ENCODE measurements at places on chromosomes 7 and 10. TPM values are rescaled to one million over a fixed set of nuclear protein-coding genes. Genes with fewer than 3 reads are reported as not detected.
A peak's percentile ranks its signal among the peaks of the same experiment; 100 is the strongest.

DNA sequence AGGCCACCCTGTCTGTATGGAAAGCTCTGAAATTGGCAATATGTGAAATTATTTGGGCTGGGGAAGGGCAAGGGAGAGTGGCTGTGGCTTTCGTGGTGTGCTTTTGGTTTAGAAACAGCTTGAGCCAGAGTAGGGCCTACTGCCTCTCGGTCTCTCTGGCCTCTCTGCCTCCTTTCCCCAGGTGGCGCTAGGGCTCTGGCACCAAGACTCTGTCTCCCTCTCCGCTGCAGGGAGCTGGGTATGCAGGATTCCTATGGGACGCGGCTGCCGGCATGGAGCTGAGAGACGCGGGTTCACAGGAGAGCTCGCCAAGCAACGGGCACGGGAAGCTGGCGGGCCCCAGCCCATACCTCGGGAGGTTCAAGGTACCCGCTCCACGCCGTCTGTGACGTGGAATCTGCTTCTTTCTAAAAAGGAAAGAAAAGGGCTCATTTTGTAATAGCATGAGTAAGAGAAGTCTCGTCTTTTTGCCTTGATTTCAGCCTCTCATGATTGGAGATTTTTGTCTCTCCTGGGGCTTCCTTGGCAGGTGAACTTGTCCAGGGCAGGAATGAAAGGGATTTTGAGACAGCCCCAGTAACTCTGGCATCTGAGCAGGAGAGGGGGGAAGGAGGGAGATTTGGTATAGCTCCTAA is 105.1 kb upstream of the ANLN start:
- H3K36me3 ChIP-seq, result no peaks in the 10 kb centered on the region
- H3K27ac ChIP-seq, result peak overlapping the region; percentile 100
- H3K27me3 ChIP-seq, result no peaks in the 10 kb centered on the region

GRCh38 chr10:37490266-37490665 is 364.9 kb downstream of the ANKRD30A start:
- H3K27ac ChIP-seq, result no peak overlapping the region
- no peak overlapping the region for H3K4me3 ChIP-seq
- no peaks in the 10 kb centered on the region for H3K36me3 ChIP-seq

- H3K4me1 ChIP-seq, result no peaks in the 10 kb centered on the region
- DNase-seq, result no peak
- H3K27me3 ChIP-seq, result no peaks in the 10 kb centered on the region
- H3K4me3 ChIP-seq, result no peak overlapping the region
- no peaks in the 10 kb centered on the region for H3K36me3 ChIP-seq
These were observed 1239.3 kb downstream of the TYW1 start for GRCh38 chr7:68235937-68236336.

GRCh38 chr10:97136756-97137155 is 49.0 kb downstream of the SLIT1 start:
- no peaks in the 10 kb centered on the region for H3K36me3 ChIP-seq
- no peak for DNase-seq
- H3K4me1 ChIP-seq, result no peaks in the 10 kb centered on the region
- H3K4me3 ChIP-seq, result no peak overlapping the region
- H3K27ac ChIP-seq, result no peak overlapping the region

DNA sequence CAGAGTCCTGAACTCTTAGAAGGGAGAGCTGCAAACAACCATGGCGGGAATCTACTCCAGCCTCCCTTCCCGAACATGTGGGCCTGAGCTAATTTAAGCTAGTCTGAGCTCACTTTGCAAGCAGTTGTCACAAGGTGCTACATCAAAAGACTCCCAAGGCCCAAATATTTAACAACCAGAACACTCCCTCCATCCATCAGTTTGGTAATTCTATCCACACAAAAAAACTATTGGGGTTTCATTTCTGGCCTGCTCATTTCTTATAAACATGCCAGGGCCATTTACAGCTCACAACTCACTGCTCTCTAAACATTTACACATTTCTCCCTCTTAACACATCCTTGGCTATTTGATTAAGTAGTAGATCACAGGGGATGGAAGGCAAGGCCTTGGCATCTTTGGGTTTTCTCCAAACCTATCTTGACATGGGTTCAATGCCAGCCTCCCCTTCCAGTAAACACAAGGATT is 263.4 kb downstream of the KCNMA1 start:
- H3K4me3 ChIP-seq, result no peak overlapping the region
- DNase-seq, result no peak
- H3K27me3 ChIP-seq, result peaks cover 8% of the 10 kb centered on the region
- H3K4me1 ChIP-seq, result no peaks in the 10 kb centered on the region
- no peak overlapping the region for H3K27ac ChIP-seq
- H3K36me3 ChIP-seq, result peaks cover under 1% of the 10 kb centered on the region

DNA sequence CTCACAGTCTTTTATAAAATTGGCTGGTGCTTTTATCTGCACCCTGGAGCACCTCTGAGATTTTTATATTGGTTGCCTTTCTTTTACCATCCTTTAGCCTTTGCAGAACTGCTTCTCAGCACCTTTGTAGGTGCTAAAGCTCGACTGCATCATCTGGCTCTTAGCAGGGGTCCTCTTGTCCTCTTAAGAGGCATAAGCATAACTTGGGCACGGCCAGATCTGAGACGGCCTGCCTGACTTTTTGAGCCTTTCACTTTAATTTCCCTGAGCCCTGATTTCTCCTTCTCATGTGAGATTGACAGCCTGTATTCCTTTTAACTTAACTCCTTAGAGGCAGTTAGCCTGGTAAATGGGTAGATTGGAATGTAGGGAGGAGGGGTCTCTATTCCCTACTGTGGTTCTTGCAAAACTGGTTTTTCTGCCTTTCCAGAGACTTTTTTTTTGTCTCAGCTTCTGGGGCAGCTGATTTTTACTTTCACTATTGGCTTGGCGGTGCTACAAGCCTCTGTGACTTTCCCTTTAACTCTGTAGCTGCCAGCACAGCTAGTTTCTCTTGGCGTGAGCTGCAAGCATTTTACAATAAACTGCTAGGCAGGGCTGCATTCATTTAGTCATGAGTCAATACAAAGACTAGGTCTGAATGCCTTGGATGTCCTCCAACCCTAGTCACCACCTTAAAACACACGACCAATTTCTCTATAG is 24.0 kb downstream of the ZPBP start:
- H3K27me3 ChIP-seq, result no peaks in the 10 kb centered on the region
- H3K27ac ChIP-seq, result peak overlapping the region; percentile 93
- DNase-seq, result no peak
- peaks cover 4% of the 10 kb centered on the region for H3K36me3 ChIP-seq
- H3K4me1 ChIP-seq, result peaks cover 20% of the 10 kb centered on the region

GRCh38 chr10:28393956-28394568 is 91.2 kb upstream of the MPP7 start:
- H3K36me3 ChIP-seq, result no peaks in the 10 kb centered on the region
- H3K4me1 ChIP-seq, result peaks cover 5% of the 10 kb centered on the region
- DNase-seq, result peak; percentile 44
- no peak overlapping the region for H3K27ac ChIP-seq
- no peak overlapping the region for H3K4me3 ChIP-seq

DNA sequence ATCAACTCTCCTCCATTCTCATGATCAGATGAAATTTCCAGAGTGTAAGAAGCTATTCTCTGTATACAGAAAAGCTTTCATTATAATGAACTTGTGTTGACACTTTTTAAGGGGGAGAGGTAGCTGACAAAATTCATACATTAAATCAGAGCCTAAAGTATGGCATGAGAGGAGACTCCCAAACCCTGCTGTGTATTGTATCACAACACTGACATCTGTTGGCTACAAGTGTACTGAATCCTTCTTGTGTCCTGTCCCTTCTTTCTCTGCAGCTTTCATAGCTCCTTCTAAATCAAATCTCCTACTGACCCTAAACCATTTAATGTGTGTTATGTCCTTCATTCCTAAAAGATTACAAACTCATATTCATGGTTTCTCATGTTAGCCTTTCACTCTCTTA is 70.9 kb downstream of the GCC1 start:
- peaks cover 3% of the 10 kb centered on the region for H3K36me3 ChIP-seq
- no peak overlapping the region for H3K27ac ChIP-seq
- H3K4me3 ChIP-seq, result no peak overlapping the region
- DNase-seq, result no peak
- H3K4me1 ChIP-seq, result peaks cover 6% of the 10 kb centered on the region

DNA sequence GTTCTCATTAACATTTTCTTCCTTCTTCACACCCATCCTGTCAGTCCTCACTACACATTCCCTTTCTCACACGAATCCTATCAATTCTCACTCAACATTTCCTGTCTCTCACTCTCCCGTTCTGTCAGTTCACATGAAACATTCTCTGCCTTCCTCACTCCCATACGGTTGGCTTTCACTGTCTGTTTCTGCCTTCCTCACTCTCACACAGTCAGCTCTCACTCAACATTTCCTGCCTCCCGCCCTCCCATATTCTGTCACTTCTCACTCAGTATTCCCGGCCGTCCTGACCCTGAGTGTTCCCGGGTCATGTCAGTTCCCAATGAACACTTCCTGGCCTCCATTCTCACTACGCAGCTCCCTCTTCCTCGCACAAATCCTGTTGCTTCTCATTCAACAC is 61.5 kb downstream of the DYNC2I1 start:
- no peaks in the 10 kb centered on the region for H3K27me3 ChIP-seq
- H3K4me1 ChIP-seq, result peaks cover 3% of the 10 kb centered on the region
- DNase-seq, result no peak
- H3K4me3 ChIP-seq, result no peak overlapping the region

DNA sequence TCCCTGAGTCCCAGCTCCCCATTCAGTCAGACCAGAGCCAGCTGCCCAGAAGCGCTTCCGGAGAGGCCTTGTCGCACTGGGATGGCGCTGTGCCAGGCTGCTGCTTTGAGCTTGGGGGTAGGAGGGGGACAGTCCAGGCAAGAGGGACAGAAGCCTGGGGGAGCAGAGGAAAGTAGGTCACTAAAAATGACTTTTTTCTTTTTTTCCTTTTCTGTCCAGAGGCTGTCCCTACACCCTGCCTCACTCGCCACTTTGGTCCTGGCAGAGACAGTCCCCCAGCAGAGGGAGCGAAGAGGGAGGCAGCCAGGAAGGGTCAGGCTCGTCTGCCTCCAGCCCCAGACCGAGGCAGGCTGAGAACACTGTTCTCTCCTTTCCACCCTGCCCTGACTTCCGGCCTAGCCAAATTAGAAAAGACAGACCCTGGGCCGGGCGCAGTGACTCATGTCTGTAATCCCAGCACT is 15.8 kb upstream of the TRIM8 start:
- peaks cover 18% of the 10 kb centered on the region for H3K4me1 ChIP-seq
- peaks cover 5% of the 10 kb centered on the region for H3K36me3 ChIP-seq
- no peaks in the 10 kb centered on the region for H3K27me3 ChIP-seq
- no peak overlapping the region for H3K4me3 ChIP-seq

GRCh38 chr10:62502995-62503613 is 128.9 kb downstream of the ZNF365 start:
- H3K4me1 ChIP-seq, result no peaks in the 10 kb centered on the region
- H3K27ac ChIP-seq, result no peak overlapping the region
- no peaks in the 10 kb centered on the region for H3K27me3 ChIP-seq
- H3K36me3 ChIP-seq, result peaks cover 4% of the 10 kb centered on the region
- no peak overlapping the region for H3K4me3 ChIP-seq
- no peak for DNase-seq

DNA sequence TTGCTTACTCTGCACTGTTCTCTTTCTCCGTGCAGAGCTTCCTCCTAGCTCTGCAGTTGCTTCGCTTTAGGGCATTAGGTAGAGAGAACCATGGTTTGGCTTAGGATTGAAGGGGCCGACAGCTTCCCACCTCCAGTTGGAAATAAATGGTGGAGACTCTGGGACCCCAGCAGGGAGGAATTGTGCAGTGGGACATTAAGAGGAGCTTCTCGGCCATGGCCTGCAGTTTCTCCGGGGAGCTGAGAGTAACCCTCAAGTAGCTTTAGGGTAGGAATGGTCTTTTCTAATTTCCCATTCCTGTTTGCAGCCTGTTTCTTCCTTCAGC is 1.2 kb downstream of the SUFU start:
- peak overlapping the region; percentile 88 for H3K27ac ChIP-seq
- no peak for DNase-seq
- H3K36me3 ChIP-seq, result no peaks in the 10 kb centered on the region
- H3K4me1 ChIP-seq, result peaks cover 26% of the 10 kb centered on the region

DNA sequence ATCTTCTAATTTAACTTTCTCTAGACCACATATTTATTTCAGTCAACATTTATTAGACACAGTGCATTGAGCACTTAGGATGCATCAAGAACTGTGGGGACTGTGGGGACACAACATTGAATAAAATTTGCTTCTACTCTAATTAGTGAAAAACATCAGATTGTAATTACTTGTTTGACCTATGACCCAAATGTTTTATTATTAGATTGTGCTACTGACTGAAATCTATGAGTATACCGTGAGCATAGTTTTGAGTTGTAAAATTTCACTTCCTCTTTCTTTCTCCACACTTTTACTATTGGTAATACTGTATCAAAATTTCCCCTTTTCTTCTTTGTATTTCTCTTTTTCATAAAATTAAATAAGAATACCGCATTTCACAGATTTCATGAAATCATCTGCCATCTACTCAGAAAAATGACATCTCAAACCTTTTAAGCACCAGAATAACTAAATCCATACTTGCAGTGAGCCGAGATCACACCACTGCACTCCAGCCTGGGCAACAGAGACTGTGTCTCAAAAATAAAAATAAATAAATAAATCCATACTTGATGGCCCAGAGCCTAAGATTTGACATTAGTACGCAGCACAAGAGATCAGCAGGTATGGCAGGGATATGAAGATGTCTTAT is 25.4 kb upstream of the INPP5F start:
- H3K36me3 ChIP-seq, result peaks cover 4% of the 10 kb centered on the region
- peaks cover 36% of the 10 kb centered on the region for H3K27me3 ChIP-seq

DNA sequence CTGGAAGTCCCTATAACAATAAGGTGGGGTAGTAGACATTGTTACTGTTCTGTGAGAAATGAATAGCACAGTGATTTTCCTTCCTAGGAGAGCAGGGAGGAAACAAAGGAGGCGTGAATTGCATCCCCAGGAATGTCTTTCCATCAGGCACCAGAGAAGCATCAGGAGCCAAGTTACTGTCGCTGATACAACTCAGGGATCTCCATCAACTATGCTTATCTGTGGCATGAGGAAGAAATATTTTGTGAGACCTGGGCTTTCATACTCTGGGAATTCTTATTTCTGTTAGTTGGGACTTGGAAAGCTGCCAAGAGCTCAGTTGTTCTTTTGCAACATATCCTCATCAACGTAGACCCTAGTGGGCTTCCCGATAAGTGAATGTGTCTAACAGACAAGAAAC is 622.3 kb downstream of the SUGCT start:
- no peak overlapping the region for H3K27ac ChIP-seq
- DNase-seq, result no peak

- H3K4me1 ChIP-seq, result peaks cover 2% of the 10 kb centered on the region
- no peak overlapping the region for H3K4me3 ChIP-seq
- no peaks in the 10 kb centered on the region for H3K27me3 ChIP-seq
These were observed 44.2 kb upstream of the SAMD8 start for GRCh38 chr10:75067272-75067671.

The PRLHR gene
- not detected for total RNA-seq

The BEND7 gene
- 0.76 TPM for total RNA-seq

The HTRA1 gene
- total RNA-seq, result 0.55 TPM

The C7orf57 gene
- total RNA-seq, result 0.30 TPM

The CALML5 gene
- not detected for total RNA-seq

The CFTR gene
- total RNA-seq, result not detected

The CTAGE8 gene
- total RNA-seq, result 1.6 TPM

The C10orf105 gene
- 0.37 TPM for total RNA-seq

The LAMB1 gene
- total RNA-seq, result not detected
